Cardiac muscle cell (in vitro differentiated cells and primary cell): ENCODE measurements at places on chromosomes 16 and 17. TPM values are rescaled to one million over a fixed set of nuclear protein-coding genes. Genes with fewer than 3 reads are reported as not detected.

Gene GSDMA
- not detected in 2 replicates for polyA plus RNA-seq

Gene FGF11
- 50.4 and 63.6 TPM in 2 replicates for polyA plus RNA-seq

Gene CAPNS2
- not detected in 2 replicates for polyA plus RNA-seq

Gene B4GALNT2
- polyA plus RNA-seq = not detected in 2 replicates

Gene MARVELD3
- 0.44 and 0.51 TPM in 2 replicates for polyA plus RNA-seq

Gene HBA1
- 1.8 TPM in 1 of 2 replicates, not detected in the other for polyA plus RNA-seq

Gene NTN1
- 0.10 and 0.16 TPM in 2 replicates for polyA plus RNA-seq

Gene GCGR
- polyA plus RNA-seq = 0.79 TPM in 1 of 2 replicates, not detected in the other

Gene HOXB8
- not detected in 2 replicates for polyA plus RNA-seq

Gene TNP2
- polyA plus RNA-seq = not detected in 2 replicates

Gene CCL17
- not detected in 2 replicates for polyA plus RNA-seq

Gene MYH10
- 147 and 159 TPM in 2 replicates for polyA plus RNA-seq

Gene C16orf92
- not detected in 2 replicates for polyA plus RNA-seq

Gene STAC2
- 0.17 and 0.42 TPM in 2 replicates for polyA plus RNA-seq

Gene CD7
- 0.17 and 0.38 TPM in 2 replicates for polyA plus RNA-seq

Gene LGALS9
- 0.46 and 0.90 TPM in 2 replicates for polyA plus RNA-seq

Gene ANKS4B
- not detected in 2 replicates for polyA plus RNA-seq

Gene CMC2
- 138 and 153 TPM in 2 replicates for polyA plus RNA-seq

Gene TEKT5
- polyA plus RNA-seq = 0.48 and 0.62 TPM in 2 replicates

Gene B3GNT9
- polyA plus RNA-seq = 18.0 and 30.4 TPM in 2 replicates

Gene PLD2
- polyA plus RNA-seq = 12.4 and 16.8 TPM in 2 replicates

Gene TTC19
- polyA plus RNA-seq = 76.5 and 79.0 TPM in 2 replicates
